ENCODE measurements at places on chromosomes 5 and 9.

- no peak for DNase-seq
Measured at GRCh38 chr9:99823681-99824377, 2.1 kb downstream of the NR4A3 start.

DNA sequence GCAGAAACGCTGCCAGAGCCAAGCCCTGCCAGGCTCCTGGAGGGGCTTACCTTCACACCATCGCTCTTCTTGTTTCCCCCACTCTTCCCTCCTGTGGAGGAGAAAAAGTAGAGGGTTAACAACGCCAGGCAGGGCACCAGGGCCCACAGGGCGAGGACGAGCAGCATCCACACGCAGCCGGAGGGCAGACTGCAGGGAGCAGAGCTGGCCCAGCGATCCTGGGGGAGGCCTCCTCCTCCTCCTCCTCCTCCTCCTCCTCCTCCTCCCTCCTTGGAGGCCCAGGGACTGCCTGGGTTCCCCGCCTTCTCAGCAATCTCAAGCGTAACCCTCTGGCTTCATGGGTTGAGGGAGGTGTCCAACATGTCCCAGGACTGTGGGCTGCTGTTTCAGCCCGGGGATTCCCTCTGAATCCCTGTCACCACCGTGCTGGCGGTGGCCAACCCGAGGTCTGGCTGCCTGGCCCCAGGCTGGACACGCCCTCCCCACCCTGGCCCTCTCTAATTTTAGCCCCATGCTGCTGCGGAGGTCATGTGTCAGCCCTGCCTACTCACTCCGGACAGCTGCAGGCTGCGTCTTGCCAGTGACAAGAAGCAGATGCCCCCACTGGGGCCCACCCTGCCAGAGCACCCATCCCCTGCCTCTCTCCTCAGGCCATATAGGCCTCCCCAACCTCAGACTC lies 44.3 kb downstream of the CAMK2A start:
- DNase-seq, result no peak

DNA sequence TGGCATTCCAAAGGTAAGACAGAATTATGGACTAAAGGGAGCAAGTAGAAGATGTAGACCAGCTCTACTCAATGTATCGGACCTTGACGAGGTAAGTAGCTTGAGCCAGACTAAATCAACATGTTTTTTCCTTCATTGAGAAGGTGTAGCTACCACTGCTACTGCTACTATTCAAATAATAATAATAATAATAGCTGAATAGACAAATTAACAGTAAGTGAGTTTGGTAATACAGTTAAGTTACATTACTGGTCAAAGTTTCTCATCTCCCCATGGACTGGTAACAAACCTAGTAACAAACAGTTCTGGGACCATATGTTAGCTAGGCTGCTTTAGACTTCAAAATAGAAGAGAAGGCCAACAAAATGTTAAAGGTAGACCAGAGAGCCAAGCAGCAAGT lies 609.2 kb downstream of the TLE1 start:
- DNase-seq, result no peak

GRCh38 chr5:135711911-135712310 lies 122.6 kb upstream of the SLC25A48 start:
- no peak for DNase-seq

GRCh38 chr9:112540800-112541199 lies 54.2 kb downstream of the KIAA1958 start:
- DNase-seq, result no peak

GRCh38 chr9:37955781-37956422 lies 52.0 kb upstream of the SLC25A51 start:
- no peak for DNase-seq

- no peak for DNase-seq
Measured at GRCh38 chr5:82620957-82621600, 342.9 kb upstream of the RPS23 start.

DNA sequence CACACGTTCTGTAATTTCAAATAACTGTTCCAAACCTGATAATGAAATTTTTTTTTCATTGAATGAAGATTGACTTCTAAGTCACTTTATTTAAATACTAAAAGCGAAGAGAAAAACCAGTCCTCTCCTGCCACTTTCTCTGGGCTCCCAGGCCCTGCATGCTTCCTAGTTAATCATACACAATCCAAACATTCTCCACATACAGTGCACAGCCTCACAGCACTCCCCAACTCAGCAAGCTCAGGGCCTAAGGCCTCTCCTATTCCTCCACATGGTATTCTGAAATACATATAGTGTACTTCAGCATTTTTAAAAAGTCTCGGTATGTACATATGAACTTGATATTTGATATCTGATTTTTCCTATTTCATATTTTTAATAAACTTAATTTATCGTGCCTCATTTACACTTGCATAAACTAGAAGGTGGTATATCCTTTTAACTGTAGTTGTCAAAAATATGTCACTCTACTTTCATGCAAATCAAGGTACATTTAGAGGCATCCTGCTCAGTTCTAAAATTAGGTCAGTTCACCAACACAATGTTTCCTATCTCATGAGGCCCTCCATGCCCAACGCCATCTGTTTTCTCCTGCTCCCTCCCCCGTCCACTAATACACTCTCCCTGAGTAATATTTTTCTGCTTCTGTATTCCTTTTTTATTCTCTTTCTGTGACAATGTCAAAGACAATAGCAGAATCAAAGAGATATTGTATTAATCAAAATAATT lies 206.7 kb downstream of the ARRDC3 start:
- DNase-seq, result no peak

DNA sequence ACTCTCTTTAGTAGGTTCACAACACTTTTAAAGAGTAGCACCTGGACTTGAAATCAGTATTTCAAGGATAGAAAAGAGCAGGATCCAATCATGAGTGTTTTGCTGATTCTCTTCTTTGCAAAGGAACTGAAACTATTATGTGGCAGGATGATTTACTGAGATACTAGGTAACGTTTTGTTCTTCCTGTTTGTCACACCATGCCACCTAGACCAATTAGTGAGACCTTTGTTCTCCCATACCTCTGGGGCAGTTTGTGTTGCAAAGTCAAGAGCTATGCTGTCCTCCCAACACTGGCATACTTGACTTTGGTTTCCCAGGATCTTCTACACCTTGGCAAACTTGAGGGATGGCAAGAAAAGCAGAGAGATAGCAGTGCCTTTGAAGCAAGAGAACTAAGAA lies 43.4 kb downstream of the PPP1R2B start:
- no peak for DNase-seq

DNA sequence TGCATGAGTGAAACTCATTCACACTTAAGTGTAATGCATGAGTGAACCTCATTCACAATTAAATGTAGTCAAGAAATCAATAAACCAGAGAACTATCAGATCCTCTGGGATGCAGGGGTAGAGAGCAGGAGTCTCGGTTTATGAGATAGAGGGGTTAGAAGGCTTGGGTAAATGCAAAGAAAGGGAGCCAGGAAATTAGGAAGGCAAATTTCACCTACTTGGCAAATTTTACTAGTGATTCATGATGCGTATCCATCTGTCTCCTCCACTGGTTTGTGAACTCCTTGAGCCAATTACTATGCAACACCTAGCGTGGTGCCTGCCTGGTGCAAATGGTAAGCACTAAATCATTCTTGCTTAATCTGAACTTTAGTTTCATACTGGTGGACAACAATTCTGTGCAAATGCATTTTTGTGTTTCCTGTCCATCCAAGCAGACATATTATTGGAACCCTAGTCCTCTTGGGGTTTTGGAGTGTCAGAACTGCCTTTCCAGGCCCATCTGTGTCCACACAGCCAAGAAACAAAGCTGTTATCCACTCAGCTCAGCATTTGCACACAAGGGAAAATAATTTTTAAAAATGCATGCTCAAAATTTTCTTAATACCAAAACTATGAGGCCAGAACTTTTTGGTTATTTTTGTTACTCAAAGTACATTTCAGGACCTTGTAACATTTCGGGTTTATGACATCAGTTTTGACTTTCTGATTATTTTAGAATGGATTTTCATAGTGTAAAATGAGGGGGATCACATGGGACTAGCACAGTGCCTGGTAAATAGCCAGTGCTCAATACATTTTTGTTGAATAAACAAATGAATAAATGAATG lies 5.2 kb downstream of the HAPLN1 start:
- DNase-seq, result no peak

DNA sequence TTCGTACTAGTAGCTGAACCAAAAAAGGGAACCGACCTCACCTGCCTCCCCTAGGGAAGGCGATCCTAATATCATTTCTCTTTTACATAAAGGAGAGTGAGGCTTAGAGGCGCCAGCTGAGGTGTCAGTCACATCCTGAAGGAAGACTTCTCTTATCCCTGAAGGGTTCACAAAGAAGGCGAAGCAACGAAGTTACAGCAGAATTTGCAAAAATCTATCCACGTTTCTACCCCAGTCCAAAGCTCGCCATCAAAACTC lies 598 bp upstream of the KIAA1191 start:
- no peak for DNase-seq

GRCh38 chr5:170265522-170265921 lies 32.1 kb downstream of the LCP2 start:
- DNase-seq, result no peak
